ENCODE measurements at places on chromosomes 2 and 18.

DNA sequence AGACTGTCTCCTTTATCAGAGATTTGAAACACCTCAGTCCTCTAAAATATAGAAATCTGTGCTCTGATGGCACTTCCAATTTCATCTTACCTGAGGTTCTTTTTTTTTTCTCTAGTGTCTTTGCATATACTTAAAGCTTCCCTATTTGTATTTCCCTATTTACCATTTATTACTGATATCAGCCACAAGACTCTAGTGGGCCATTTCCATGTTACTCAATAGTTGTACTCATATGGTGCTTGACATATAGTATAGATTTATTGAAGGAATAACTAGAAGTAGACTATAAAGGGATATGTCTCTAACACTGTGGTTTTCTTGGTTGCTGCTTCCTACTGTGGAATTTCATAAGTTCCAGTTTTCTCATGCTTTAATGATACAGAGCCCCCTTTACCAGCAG lies 3.0 kb downstream of the RBM45 start:
- H3K4me3 ChIP-seq: no peak overlapping the region
- DNase-seq: no peak
- no peaks in the 10 kb centered on the region for H3K27me3 ChIP-seq
- no peak overlapping the region for H3K27ac ChIP-seq
- H3K4me1 ChIP-seq: peaks cover 21% of the 10 kb centered on the region
- no peaks in the 10 kb centered on the region for H3K36me3 ChIP-seq

GRCh38 chr18:4453874-4454536 lies 1.1 kb downstream of the DLGAP1 start:
- H3K4me3 ChIP-seq: no peak overlapping the region
- H3K36me3 ChIP-seq: peaks cover 6% of the 10 kb centered on the region
- no peak for DNase-seq
- H3K4me1 ChIP-seq: no peaks in the 10 kb centered on the region

DNA sequence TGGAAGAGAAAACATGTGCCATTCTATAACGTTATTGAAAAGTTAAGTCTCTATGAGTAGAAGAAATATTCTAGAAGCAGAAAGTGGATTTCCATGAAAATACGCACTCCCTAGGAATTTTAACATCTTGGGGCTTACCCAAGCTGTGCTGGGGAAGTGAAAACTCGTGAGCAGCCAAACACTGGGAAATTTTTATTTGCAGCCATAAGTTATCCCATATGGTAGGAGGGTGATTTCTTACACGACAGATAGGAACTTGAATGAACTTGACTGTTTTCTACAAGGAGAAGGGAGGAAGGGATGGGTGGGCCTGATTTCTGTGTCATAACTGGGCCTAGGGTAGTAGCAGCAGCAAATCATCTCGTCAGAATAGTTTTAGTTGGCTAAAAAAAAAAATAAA lies 272.6 kb downstream of the ETAA1 start:
- no peak for DNase-seq
- H3K27me3 ChIP-seq: no peaks in the 10 kb centered on the region
- H3K27ac ChIP-seq: no peak overlapping the region
- H3K4me1 ChIP-seq: no peaks in the 10 kb centered on the region

GRCh38 chr2:316381-316780 lies 28.5 kb upstream of the ALKAL2 start:
- H3K4me1 ChIP-seq: peaks cover 32% of the 10 kb centered on the region
- H3K36me3 ChIP-seq: no peaks in the 10 kb centered on the region
- no peak overlapping the region for H3K4me3 ChIP-seq

DNA sequence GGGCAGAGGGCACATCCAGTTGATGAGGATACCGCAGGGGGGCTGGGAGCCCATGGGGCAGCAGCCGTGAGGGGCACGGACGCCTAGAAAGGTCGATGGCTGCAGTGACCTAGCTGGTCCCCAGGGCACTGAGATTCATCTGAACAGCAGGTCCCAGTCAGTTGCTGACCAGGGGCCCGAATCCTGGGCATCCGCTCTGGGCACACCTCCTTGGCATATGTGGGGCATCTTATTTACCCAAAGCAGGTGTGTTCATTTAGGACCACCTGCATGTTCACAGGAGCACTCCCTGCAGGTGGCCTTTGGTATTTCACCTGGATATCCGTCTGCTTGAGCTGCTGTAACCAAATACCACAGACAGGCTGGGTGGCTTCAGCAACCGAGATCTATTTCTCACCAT lies 72.0 kb upstream of the ODC1 start:
- no peaks in the 10 kb centered on the region for H3K4me1 ChIP-seq
- DNase-seq: no peak
- no peak overlapping the region for H3K27ac ChIP-seq
- peaks cover 18% of the 10 kb centered on the region for H3K36me3 ChIP-seq
- H3K4me3 ChIP-seq: no peak overlapping the region

GRCh38 chr2:227509824-227510619 lies 38.1 kb downstream of the AGFG1 start:
- peaks cover 66% of the 10 kb centered on the region for H3K4me1 ChIP-seq
- H3K27me3 ChIP-seq: no peaks in the 10 kb centered on the region
- no peak overlapping the region for H3K27ac ChIP-seq
- no peak overlapping the region for H3K4me3 ChIP-seq
- H3K36me3 ChIP-seq: no peaks in the 10 kb centered on the region

DNA sequence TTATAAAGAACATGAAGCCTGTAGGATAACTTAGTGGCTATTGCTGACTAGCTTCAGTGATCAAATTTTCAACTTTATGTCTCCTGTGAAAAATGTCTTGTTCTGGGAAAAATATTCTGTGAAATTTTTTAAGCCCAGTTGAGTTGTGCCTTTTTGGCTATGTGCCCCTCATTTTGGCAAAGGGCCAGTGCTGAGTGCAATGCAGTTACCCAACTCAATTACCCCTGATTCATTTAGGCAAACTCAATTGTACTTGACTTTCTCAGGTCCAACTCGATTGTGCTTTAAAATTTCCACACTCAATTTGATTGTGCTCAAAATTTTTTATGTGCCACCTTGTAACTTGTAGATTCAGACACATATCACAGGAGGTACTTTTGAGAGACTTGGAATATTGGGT lies 548.8 kb upstream of the NRP2 start:
- no peak overlapping the region for H3K4me3 ChIP-seq
- H3K27me3 ChIP-seq: no peaks in the 10 kb centered on the region

- no peak overlapping the region for H3K4me3 ChIP-seq
- H3K36me3 ChIP-seq: no peaks in the 10 kb centered on the region
- peaks cover 12% of the 10 kb centered on the region for H3K27me3 ChIP-seq
These were observed 36.8 kb upstream of the PLEKHM3 start for GRCh38 chr2:208062113-208062512.
